ENCODE measurements at places on chromosomes 5 and 9.

- DNase-seq, result peak; percentile 56
Observed at GRCh38 chr9:128927731-128928411, 7.1 kb downstream of the PHYHD1 start.

DNA sequence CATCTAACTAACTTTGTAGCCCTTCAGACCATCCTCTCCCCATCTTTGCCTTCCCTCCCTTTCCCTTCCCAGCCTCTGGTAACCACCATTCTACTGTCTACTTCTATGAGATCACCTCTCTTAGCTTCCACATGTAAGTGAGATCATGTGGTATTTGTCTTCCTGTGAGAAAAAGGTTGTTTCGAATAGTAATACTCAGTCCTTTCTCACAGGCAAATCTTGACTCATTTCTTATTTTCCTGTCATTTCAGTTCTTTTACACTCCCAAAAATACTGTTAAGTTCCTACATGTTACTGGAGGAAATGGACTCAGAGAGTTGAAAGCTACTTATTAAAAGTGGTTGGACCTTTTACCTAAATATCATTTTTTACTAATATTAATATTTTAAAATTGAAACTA lies 82.1 kb downstream of the SLF1 start:
- no peak for DNase-seq

GRCh38 chr5:141760193-141760592 lies 78.2 kb upstream of the ARAP3 start:
- DNase-seq, result no peak

- DNase-seq, result no peak
Observed at GRCh38 chr9:10701906-10702305, 89.1 kb upstream of the PTPRD start.

- no peak for DNase-seq
Observed at GRCh38 chr9:129493706-129494047, 127.2 kb downstream of the C9orf50 start.

GRCh38 chr5:75342836-75343235 lies 5.8 kb downstream of the HMGCR start:
- no peak for DNase-seq

DNA sequence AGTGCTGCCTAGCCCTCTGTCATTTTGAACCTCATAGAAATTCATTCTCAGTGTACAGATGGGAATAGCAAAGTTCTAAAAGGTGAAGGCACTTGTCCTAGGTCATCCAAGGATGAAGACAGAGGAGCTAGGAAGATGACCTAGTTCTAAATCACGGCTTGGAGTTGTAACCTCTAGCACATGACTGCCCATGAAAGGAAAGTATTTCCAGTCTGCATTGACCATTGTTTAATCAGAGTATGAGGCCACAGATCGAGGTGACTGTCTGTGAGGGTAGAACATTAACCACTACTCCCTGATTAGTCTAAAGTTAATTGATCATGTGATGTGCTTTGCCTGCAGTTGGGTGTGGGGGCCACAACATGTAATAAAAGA lies 674 bp upstream of the TNFSF15 start:
- no peak for DNase-seq

GRCh38 chr9:4490705-4491625 lies 697 bp downstream of the SLC1A1 start:
- DNase-seq, result no peak

DNA sequence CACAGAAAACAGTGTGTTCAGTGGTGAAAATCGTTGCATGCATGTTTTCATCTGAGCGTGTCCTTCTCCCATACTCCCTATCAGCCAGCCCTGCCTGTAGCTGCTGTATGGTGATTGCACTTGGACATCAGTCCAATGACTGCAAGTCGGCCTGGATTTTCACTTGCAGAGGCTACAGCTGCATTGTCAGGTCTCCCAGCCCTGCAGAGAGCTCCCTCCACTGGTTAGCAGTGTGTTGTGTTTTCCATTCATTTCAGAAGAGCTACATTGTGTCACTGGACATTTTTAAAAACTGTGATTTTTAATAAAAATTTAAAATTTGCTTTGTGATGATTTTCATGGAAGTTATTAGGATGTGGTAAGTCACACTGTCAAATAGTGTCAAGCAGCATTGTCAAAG lies 96.6 kb downstream of the SYK start:
- no peak for DNase-seq

GRCh38 chr9:123562844-123563346 lies 206.9 kb downstream of the CRB2 start:
- DNase-seq, result no peak

DNA sequence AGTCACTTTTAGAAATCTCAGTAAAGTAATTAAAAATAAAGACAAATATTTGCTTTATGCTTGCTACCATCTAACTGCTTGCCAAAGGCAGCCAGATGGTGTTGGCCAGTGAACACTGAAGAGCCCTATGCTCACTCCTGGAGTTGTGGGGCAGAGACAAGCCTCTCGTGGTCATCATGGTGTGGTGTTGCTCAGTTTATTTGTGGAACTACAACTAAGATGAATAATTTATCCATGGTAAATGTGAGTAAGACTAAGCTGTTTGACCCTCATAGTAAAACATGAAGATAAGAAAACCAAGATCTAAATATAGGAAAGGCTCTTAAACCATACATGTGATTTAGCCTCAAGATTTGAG lies 100.7 kb downstream of the PDE8B start:
- DNase-seq, result no peak

GRCh38 chr5:76807296-76807695 lies 11.5 kb upstream of the F2RL1 start:
- DNase-seq, result no peak

- DNase-seq, result no peak
Observed at GRCh38 chr5:172608773-172609172, 32.3 kb upstream of the NEURL1B start.

DNA sequence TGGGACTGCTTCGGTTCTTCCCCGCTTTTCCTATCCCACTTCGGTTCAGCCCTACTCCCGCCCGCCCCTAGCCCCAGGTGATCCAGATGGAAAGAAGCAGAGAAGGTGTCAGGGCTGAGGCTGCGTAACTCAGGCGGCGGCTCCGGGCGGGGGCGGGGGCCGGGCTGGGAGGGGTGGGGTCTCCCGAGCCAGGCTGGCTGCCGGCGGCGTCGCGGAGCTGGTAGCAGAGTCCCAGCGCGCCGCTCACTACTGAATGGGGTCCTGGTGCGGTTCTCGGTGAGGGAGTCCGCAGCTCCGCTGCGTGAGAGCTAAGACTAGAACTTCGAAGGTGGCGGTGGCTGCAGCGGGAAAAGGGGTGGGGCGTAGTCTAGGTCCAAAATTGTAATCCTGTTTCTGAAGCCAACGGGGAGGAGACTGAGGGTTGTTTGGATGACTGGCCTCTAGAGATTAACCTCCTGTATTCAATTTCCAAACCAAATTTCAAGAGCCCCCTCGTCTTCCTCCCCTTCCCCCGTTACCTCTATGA lies 1.4 kb downstream of the PRR16 start:
- no peak for DNase-seq

- DNase-seq, result no peak
Observed at GRCh38 chr9:136336156-136336870, 9.0 kb downstream of the GPSM1 start.

GRCh38 chr9:71875345-71875744 lies 35.6 kb downstream of the ABHD17B start:
- no peak for DNase-seq

- DNase-seq, result no peak
Observed at GRCh38 chr5:1141834-1142233, 30.0 kb upstream of the SLC12A7 start.
